ENCODE measurements at places on chromosomes 11 and 22. TPM values are rescaled to one million over a fixed set of nuclear protein-coding genes. Genes with fewer than 3 reads are reported as not detected.

DNA sequence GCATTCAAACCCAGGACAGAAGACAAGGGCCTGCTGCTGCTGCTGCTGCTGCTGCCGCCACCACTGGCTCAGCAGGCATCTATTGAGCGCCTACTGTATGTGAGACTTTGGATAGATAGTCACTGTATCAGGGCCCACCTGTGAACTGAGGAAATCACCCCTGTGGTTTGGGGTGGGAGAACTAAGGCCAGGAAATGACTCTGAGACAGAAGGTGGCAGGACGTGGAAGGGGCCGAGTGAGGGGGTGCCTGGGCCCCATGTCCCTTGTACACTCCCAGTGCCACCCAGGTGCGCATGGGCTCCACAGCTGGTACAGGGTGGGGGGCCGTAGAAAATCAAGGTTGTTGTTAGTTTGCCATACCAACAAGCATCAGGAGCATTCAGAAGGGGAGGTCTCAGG, 50.6 kb downstream of the ARHGAP8 start:
- no peak for DNase-seq

- no peak for DNase-seq
Measured at GRCh38 chr11:119730789-119731386, 1.9 kb upstream of the NECTIN1 start.

GRCh38 chr11:9150501-9150900, 59.1 kb upstream of the SCUBE2 start:
- no peak for DNase-seq

P2RX6 gene
- total RNA-seq, result 0.63 TPM

PANX2 gene
- not detected for total RNA-seq

NAALAD2 gene
- total RNA-seq, result not detected
